ENCODE measurements at places on chromosomes 5 and 9. TPM values are rescaled to one million over a fixed set of nuclear protein-coding genes. Genes with fewer than 3 reads are reported as not detected.

MARCOL gene
- total RNA-seq, result not detected

DNA sequence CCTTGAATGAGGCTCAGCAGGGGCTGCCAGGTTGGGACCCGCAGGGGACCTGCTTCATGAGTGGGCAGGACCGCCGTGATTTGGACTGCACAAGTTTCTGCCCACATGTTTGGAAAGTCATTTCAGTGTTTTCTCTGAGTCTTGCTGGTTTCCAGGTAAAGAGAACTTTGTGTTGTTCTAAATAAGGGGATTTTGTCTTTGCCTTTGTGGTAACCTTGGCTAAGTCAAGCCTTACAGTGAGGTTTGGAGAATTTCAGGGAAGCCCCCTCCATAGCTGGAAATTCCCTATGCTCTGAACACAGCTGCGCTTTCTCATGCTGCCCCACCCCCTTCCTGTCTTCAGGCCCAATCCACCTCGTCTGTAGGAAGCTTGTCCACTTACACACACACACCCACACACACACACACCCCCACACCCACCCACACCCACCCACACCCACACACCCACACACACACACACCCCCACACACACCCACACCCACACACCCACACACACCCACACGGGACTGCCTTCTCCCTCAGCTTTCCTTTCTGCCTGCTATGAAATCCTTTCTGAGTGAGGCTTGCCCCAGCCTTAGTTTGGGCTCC, 270.1 kb downstream of the HSPA4 start:
- no peak overlapping the region for H3K4me3 ChIP-seq
- no peaks in the 10 kb centered on the region for H3K27me3 ChIP-seq
- H3K4me1 ChIP-seq, result no peaks in the 10 kb centered on the region
- no peaks in the 10 kb centered on the region for H3K36me3 ChIP-seq
- H3K27ac ChIP-seq, result no peak overlapping the region
- no peak for DNase-seq

DNA sequence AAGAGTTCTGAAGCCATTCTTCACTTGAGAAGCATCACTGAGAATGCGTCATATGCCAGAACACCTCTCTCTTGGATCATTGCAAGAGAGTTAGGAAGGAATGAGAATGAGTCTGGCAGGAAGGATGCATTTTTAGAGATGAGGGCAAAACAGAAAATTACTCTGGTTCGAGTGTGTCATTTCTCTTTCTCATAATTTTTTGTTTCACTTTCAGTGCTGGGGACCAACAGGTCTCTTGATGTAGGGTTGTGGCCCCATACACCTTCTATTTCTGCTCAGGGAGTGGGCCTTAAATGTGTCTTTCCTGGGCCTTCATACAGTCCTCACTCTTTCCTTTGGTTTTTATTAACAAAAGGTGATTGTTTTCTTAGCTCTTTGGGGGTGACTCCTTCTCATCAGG, 302.4 kb downstream of the NR3C1 start:
- no peak overlapping the region for H3K27ac ChIP-seq
- H3K4me3 ChIP-seq, result no peak overlapping the region
- H3K4me1 ChIP-seq, result peaks cover 10% of the 10 kb centered on the region
- no peak for DNase-seq

LHX6 gene
- total RNA-seq, result 3.1 TPM

DNA sequence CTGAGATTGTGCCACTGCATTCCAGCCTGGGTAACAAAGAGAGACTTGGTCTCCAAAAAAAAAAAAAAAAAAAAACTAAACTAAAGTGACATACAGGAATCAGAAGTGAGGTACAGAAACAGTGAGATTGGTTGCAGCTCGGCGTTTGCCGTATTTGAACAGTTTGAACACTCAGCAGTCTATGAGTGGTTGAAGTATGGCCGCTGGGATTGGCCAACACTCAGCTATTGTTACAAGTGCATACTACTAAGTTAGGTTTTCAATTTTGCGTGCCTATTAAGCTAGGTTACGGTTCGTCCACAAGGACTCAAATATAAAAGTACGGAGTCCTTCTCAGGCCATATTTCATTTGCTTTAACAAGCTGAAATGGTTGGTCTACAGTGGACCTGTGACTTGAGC, 3.3 kb upstream of the TSC1 start:
- no peaks in the 10 kb centered on the region for H3K27me3 ChIP-seq
- no peak overlapping the region for H3K27ac ChIP-seq
- H3K36me3 ChIP-seq, result no peaks in the 10 kb centered on the region
- DNase-seq, result peak; percentile 73

DNA sequence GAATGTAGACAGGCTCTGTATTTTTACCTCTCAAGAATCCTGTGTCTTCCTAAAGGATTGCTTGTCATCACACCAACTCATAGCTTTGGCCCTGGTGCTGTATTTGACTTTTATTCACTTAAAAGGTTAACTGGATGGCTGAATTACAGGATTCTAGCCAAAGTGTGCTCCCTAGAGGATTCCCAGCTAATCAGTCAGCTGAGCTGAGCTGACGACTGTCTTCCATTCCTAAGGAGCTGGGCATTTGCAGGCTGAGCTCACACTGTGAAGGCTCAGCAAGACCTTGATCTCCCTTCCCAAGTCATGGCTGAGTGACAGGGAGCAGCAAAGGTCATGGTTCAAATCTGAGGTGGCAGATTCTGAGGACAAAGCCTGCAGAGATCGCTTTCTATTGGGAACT, 59.0 kb upstream of the PALM2AKAP2 start:
- no peak overlapping the region for H3K4me3 ChIP-seq
- H3K36me3 ChIP-seq, result no peaks in the 10 kb centered on the region
- H3K27ac ChIP-seq, result no peak overlapping the region
- H3K4me1 ChIP-seq, result no peaks in the 10 kb centered on the region

DNA sequence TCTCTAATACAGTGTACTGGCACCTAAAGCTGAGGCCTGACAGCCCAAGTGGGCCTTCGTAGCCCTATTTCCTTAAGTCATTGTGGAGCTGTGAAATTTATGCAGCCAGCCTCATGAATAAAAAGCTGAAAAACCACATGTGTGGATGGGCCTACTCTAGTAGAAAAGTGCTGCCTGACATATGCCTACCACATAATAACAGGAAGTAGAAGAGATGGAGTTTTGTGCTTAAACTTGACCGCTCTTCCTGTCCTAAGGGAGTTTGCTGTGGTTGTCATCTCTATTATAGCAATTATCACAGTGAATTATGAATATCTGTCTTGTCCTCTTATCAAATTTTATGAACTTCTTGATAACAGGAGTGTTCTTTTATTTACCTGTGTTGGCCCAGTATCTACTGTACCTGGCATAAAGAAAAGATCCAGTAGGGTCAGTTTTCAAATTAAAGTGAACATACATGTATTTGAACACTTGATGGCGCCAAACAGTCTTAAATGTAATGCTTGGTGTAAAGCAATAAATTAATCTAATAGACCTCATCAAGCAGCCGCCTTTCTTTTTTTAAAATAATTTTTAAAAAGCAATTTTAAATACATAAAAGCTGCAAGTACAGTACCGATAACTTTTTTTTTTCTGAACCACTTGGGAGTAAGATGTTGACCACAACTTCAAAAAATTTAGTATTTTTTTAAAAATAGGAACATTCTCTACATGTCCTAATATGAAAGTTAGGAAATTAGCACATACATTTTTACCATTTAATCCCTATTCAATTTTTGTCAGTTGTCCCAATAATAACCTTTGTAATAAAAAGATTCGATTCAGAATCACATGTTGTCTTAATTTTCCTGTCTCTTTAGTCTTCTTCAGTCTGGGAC, 51.0 kb downstream of the FKTN start:
- H3K4me3 ChIP-seq, result no peak overlapping the region
- DNase-seq, result no peak
- H3K36me3 ChIP-seq, result peaks cover 13% of the 10 kb centered on the region
- H3K27ac ChIP-seq, result no peak overlapping the region
- no peaks in the 10 kb centered on the region for H3K27me3 ChIP-seq

- H3K27ac ChIP-seq, result no peak overlapping the region
- no peak for DNase-seq
- no peak overlapping the region for H3K4me3 ChIP-seq
- peaks cover 13% of the 10 kb centered on the region for H3K4me1 ChIP-seq
- H3K27me3 ChIP-seq, result no peaks in the 10 kb centered on the region
Observed at GRCh38 chr9:131525643-131526565, 5.2 kb downstream of the UCK1 start.

GRCh38 chr9:109248133-109248581, 72.7 kb downstream of the EPB41L4B start:
- H3K4me3 ChIP-seq, result no peak overlapping the region
- no peaks in the 10 kb centered on the region for H3K27me3 ChIP-seq
- peaks cover 19% of the 10 kb centered on the region for H3K4me1 ChIP-seq
- H3K27ac ChIP-seq, result no peak overlapping the region
- no peak for DNase-seq

MARCHF3 gene
- 8.4 TPM for total RNA-seq

DNA sequence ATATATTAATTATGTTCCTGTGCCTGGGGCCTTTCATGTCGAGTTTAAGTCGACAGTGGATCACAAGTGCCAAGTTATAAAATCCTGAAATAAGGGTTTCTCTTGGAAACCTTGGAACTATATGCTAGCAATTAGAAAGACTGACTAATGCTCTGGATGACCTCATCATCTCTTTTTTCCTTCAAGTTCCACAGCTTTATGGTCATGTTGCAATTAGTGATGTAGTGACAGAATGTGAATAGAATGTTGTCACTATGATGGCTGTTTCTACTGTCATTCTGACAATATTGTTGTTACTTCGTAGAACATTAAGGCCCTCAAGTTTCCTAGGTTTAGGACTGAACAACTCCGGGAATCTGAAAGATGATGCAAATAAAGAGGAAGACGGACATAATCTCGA, 368.0 kb upstream of the SEMA6A start:
- no peak overlapping the region for H3K27ac ChIP-seq
- DNase-seq, result no peak
- H3K27me3 ChIP-seq, result no peaks in the 10 kb centered on the region
- H3K36me3 ChIP-seq, result no peaks in the 10 kb centered on the region
- no peak overlapping the region for H3K4me3 ChIP-seq
- no peaks in the 10 kb centered on the region for H3K4me1 ChIP-seq

TNFSF8 gene
- 2.6 TPM for total RNA-seq

GRCh38 chr5:88746438-88746882, 136.5 kb downstream of the MEF2C start:
- H3K36me3 ChIP-seq, result no peaks in the 10 kb centered on the region
- peaks cover 11% of the 10 kb centered on the region for H3K4me1 ChIP-seq
- H3K4me3 ChIP-seq, result no peak overlapping the region
- no peak overlapping the region for H3K27ac ChIP-seq

DNA sequence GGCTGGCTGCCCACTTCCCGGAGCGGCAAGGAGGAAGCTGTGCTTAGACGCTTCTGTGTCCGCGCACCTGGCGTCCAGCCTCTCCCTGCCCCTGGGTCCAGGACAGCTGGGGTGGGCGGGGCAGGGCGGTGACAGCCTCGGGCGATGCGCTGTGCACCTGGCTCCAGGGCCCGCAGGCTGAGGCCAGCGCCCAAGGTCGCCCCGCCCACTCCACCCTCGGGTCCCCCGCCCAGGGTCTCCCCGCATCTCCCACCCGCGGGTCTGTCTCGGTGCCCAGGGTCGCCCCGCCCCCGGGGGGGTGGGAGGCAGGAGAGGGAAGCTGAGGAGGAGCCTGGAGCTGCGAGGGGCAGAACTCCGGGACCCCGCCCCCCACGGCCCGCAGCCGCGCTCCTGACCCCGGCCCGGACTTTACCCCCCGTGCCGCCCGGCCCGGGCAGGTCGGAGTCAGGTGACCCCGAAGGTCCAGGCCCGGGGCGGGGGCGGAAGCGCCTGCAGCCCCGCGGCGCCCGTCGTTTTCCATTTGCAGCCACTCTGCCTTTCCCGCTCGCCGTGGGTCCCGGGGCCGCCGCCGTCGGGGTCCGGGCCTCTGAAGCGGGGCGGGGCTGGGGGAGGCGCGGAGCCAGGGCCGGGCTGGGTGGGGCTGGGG, at the start of gene ENTPD8:
ENTPD8 (minus strand) TSS at position 69 of the 646 bp plus-strand sequence. CDS start 3,072 bp downstream, outside the sequence.
- peak; percentile 51 for DNase-seq
- peaks cover 20% of the 10 kb centered on the region for H3K4me1 ChIP-seq
- no peaks in the 10 kb centered on the region for H3K36me3 ChIP-seq

DNA sequence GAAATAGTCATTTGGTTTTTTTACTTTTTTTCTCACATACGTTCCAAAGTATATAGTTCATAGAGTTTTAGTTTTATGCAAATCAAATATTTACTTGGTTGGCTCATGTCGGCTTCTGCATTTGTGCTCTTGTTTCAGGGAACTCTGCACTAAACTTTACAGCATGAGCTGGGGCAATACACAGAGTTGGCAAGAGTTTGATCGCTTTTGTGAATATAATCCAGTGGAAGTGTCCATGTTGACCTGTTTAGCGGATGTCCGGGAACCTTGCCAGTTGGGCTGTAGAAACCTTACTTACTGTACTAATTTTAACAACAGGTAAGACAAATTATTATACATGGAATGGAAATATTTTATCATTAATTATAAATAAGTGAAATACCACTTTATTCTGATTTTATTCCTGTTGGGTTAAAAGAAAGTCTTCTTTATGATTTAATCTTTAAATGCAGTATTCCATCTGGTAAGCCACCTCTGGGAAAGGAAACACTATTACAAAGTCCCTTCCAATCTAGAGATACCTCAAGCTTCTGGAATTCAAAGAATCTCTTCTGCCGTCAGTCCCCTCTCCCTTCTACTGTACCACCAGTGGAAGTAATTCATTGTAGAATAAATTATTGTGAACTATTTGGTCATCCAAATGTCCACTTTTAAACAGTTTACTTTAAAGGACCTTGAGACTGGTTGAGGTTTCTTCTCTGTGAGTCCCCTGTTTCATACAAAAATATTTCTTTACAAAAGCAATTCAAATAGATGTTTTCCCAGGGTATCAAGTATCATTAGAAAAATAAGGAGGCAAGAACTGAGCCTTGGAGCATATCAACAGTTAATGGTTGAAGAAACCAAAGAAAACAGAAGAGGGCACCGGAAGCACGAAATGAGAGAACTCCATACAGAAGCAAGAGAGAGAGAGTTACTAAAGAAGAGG, 45.2 kb upstream of the GLIPR2 start:
- H3K27me3 ChIP-seq, result no peaks in the 10 kb centered on the region
- no peak overlapping the region for H3K27ac ChIP-seq
- H3K36me3 ChIP-seq, result no peaks in the 10 kb centered on the region

DNA sequence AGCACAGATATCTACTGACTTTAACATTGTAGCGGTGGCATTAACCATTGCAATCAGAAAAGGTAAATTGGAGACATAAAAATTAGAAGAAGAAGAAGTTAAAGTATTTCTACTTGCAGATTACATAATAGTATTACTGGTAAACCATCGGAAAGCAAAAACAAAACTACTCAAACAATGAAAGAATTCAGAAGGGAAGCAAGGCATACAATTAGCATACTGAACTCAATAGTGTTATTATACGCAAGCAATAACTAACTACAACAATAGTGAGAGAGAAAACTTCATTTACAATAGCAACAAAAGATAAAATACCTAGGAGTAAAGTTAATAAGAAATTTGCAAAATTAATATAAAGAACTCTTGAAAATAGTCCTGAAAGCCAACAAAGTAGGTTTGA, 6.6 kb upstream of the TEX53 start:
- H3K27me3 ChIP-seq, result no peaks in the 10 kb centered on the region
- H3K27ac ChIP-seq, result no peak overlapping the region
- no peak for DNase-seq
- no peak overlapping the region for H3K4me3 ChIP-seq

GRCh38 chr5:16656561-16657191, 39.9 kb upstream of the RETREG1 start:
- H3K4me1 ChIP-seq, result no peaks in the 10 kb centered on the region
- no peak overlapping the region for H3K4me3 ChIP-seq
- no peak for DNase-seq
